ENCODE measurements at places on chromosomes 16 and 17. TPM values are rescaled to one million over a fixed set of nuclear protein-coding genes. Genes with fewer than 3 reads are reported as not detected.

SGCA gene
- total RNA-seq: 2.9 TPM

SAP30BP gene
- total RNA-seq: 124 TPM

EIF4A3 gene
- 212 TPM for total RNA-seq

ACSF2 gene
- total RNA-seq: 15.8 TPM

LYRM9 gene
- total RNA-seq: 1.7 TPM

MRPS7 gene
- total RNA-seq: 143 TPM

Data from A549 treated with Hydrocortisone at 1 μM for 4 hours (cell line).